Cardiac fibroblast (primary cell): ENCODE measurements at places on chromosomes 7 and 10.
A peak's percentile ranks its signal among the peaks of the same experiment; 100 is the strongest.

GRCh38 chr10:11610826-11611247 is 613 bp downstream of the USP6NL start:
- DNase-seq = peak; percentile 50

GRCh38 chr7:56115852-56116538 is at the start of gene NUPR2:
NUPR2 (minus strand) TSS chr7:56116417; CDS start chr7:56116314, 103 bp downstream.
- no peak for DNase-seq

- no peak for DNase-seq
Observed at GRCh38 chr7:70489813-70490212, 642.1 kb upstream of the GALNT17 start.

DNA sequence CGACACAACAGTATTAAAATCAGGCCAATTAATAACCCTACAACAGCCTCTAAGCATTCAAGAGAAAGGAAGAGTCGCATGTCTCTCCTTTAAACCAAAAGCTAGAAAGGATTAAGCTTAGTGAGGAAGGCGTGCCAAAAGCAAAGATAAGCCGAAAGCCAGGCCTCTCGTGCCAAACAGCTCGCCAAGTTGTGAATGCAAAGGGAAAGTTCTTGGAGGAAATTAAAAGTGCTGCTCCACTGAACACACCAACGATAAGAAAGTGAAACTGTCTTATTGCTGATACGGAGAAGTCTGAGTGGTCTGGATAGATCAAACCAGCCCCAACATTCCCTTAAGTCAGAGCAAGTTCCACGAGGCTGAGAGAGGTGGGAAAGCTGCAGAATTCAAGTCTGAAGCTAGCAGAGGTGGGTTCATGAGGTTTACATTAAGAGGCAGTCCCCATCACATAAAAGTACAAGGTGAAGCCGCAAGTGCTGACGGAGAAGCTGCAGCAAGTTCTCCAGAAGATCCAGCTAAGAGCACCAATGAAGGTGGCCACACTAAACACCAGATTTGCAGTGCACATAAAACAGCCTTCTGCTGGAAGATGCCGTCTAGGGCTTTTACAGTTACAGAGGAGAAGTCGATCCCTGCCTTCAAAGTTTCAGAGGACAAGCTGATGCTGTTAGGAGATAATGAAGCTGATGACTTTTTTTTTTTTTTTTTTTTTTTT is 194.8 kb downstream of the MAD1L1 start:
- peak; percentile 84 for DNase-seq

- DNase-seq = no peak
Observed at GRCh38 chr7:31098642-31099360, 46.7 kb downstream of the ADCYAP1R1 start.

DNA sequence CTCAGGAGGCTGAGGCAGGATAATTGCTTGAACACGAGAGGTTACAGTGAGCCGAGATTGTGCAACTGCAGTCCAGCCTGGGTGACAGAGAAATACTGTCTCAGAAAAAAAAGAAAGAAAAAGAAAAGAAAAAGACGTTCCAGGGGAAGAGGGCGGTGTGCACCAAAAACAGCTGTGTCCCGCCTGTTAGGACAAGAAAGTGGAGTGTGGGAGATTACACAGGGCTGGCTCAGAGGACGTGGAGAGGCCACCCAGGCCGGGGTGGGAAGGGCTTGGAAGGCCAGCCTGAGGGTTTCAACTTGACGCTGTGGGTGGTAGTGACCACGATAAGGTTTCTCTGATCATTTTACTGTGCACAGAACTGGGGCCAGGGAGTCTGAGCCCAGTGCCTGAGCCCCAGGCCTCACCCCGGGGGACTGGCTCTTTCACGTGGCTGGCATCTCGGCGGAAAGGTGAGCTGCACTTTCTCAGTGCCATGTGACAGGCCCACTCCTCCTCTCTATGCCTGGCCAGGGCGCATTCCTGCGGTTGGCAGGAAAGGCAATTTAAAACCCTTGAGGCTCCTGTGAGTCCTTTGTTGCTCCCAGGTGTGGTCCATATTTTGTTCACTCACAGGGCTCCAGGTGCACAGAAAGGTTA is 13.9 kb downstream of the RHBDD2 start:
- DNase-seq = peak; percentile 70

GRCh38 chr7:1812509-1813393 is 142.7 kb downstream of the ELFN1 start:
- DNase-seq = no peak
